ENCODE measurements at places on chromosomes 2 and 18.

DNA sequence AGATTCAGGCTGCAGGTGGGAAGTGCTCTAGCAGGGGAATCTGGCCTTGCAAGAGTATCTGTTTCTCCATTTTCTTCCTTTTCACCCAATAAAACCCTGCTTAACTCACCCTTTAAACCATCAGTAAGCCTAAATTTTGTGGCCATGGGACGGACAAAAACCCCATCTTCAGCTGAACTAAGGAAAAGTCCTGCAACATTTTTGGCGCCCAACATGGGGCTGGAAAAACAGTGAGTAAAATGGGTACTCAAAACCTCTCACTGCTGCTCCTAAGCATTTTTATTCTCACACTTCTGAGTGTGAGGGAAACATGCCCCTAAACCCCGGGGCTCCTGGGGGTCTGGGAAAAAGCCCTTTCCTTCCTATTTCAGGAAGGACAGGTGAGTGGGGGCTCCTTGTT is 414.3 kb downstream of the ZNF804A start:
- DNase-seq = no peak

DNA sequence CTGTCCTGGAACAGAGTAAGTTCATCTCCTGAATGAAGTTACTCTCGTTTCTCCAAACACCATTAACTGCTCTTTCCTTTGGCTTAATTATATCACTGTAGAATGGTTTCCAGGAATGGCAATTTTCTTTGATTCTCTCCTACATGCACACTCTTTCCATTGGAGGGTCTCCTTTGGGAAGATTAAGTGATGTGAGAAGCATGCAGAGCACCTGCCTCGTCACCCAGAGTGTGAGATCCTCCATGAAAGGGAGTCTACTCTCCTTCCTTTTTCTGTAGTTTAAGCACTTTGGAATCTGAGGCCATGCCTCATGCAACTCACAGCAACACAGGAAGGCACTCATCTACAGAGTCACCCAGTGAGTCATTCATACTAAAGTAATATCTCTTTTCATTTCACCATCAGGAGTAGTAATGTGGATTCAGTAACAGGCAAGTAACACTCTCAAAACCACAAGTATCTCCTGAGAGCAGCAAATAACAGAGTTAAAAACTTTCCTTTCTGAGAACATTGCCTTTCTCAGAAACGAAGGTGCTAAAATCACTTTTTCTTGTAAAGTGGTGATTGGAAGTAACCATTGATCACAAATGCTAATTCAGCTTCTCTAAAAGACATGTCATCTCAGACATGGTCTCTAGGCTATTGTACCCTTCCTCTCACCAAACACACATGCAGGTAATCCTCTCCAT is 52.8 kb upstream of the IL1RL1 start:
- no peak for DNase-seq

DNA sequence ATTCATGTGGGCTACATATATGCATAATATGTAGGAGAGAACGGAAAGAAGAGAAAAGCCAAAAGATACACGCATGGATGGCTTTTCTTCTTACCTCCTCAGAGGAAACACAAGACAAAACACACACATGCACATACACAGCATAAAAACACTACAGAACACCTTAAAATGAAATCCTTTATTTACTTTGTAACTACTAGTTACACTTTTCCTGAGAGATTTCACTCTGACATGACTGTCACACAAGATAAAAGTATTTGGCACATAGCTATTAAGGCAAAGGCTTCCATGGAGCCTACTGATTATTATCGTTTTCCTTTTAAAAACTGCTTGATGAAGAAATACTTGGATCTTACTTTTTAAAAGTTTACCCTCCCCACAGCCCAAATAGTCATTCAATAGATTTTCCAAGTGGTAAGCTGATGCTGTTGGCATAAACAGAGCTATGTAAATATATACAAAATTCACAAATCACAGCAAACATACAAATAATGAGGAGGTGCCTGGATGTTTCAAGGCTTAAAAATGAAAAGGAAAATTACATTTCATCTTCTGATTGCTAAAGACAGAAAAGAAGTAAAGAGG is 8.6 kb downstream of the ZEB2 start:
- no peak for DNase-seq

GRCh38 chr2:36203366-36203765 is 152.2 kb upstream of the CRIM1 start:
- no peak for DNase-seq

GRCh38 chr2:219908538-219908937 is 281.1 kb downstream of the SLC4A3 start:
- no peak for DNase-seq

GRCh38 chr2:100822587-100823248 is 2.8 kb downstream of the NPAS2 start:
- no peak for DNase-seq

DNA sequence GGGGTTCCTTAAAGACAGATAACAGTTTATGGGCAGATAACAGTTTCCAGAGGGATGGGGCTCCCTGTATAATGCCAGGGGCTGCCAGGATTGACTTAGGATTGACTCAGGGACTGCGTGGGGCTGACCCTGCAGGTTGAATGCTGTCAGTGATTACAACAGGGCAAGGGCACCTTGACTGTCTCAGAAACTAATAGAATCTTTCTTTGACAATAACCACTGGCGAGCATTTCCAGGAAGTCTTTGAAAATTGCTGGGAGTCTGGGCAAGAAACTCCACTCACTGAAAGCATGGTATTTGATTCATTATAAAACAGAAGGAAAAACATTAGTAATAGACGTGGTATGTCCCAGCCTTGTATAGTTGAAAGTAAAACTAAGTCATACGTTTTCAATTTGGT is 101.0 kb downstream of the GPD2 start:
- DNase-seq = no peak

- DNase-seq = no peak
These were observed 47.0 kb downstream of the CYP27C1 start for GRCh38 chr2:127173057-127173456.

- DNase-seq = no peak
These were observed 146.0 kb downstream of the NRXN1 start for GRCh38 chr2:50885948-50886347.

- DNase-seq = no peak
These were observed 40.2 kb downstream of the SEMA4F start for GRCh38 chr2:74694281-74694680.

- DNase-seq = no peak
These were observed 27.7 kb downstream of the KLHL29 start for GRCh38 chr2:23412556-23413155.

- no peak for DNase-seq
These were observed 161.6 kb downstream of the BCL11A start for GRCh38 chr2:60391649-60392375.

DNA sequence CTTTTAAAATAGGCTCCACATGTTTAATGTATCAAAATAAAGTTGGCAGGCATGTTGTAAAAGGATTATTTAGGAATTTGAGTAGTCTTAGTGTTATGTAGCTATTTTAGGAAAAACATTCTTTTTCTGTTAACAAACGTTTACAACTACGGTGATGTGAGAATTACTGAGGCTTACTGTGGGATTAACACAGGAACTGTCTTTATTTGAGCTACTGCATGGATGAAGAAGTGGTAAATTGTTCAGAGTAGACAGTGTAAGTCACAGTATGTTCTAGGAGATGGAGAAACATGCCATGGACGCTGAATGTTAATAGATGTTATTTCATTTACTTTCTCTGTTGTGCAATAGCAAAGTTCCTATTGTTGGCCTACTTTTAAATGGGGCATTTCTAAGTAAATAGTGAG is 1.6 kb downstream of the PPM1B start:
- DNase-seq = no peak

DNA sequence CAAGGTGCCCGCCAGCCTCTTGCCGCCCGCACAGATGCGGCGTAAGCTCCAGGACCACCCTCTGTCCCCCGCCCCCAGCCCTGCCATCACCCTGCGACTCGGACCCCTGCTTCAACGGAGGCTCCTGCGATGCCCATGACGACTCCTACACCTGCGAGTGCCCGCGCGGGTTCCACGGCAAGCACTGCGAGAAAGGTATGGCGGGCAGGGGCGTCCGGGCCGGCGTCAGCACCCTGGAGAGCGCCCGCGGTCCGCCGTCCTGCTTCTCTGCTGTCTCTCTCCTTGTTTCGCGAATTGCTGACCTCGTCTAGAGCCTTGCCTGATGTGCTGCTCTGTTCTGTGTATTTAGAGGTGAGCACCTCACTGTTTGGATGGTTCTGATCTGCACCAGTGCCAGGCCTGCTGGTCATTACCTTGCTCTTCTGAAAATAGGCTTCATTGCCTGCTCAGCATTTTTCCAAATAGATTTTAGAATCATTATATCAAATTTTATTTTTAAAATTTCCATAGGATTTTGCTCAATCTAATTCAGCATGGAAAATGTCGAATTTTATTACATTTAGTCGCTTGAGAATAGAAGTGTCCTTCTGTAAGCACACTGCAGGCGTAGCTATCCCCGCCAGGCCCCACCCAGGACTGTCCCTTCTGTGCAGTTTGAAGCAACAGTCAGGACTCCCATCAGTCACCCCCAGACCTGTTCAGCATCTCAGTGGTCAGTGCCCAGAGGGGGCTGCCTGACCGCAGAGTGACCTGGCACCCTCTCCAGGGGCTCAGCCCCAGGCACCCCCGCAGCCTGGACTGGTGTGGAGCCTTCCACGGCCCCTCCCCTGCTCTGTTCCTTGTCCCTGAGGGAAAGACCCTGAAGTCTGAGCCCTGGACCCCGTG is 51.6 kb downstream of the SNED1 start:
- no peak for DNase-seq

DNA sequence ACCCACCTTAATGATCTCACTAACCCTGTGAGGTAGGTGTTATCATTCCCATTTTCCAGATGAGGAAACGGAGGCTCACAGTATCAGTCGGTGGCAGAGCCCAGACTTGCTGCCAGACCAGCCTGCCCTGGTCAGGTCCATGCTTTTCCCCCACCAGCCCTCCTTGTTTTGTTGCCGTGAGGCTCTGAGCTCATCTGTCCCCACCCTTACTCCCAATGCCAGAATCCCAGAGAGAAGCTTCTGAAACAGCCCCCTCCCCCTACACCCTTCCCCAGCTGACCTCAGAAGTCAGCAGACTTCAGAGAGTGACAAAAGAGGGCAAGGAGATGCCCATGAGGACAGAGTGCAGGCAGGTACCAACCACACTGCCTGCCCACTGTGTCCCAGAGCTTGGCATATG is 20.8 kb upstream of the TNS1 start:
- no peak for DNase-seq

- no peak for DNase-seq
These were observed 138.8 kb upstream of the COPS8 start for GRCh38 chr2:236946871-236947270.

DNA sequence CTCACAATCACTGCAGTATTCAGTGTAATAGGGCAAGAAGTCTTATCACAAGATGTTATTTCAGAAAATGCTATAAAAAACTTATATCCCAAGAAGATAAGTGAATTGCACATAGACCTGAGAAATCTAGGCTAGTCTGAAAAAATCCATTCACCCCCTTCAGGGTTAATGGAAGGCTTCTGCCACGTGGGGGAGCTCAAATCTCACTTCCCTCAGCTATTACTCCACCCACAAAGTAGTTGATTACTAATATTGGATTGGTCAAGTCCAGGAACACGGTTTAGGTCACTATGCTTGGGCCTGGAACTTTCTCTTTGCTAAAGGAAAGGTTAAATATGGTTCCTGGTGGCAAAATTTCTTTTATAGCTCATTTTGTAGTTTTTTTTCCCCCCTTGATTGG is 51.2 kb upstream of the ADAM23 start:
- DNase-seq = no peak

DNA sequence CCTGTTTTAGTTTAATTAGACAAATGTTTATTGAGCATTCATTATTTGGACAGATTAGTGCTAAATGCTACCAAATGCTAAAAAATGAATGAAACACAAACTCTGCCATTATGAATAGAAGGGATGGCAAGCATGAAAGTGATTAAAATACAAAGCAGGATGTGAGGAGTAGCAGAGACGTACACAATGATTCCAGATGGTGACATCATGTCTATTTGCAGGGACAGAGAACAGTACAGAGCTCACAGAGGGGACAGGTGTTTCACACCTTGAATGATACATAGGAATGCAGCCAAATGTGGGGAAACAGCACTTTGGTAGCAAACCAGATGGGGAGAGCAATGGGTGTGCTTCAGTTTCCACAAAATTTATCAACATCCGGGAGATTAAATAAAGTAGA is 76.3 kb downstream of the CD226 start:
- no peak for DNase-seq

GRCh38 chr2:65367524-65367923 is 64.9 kb downstream of the SPRED2 start:
- DNase-seq = no peak

GRCh38 chr2:96225016-96225533 is 16.4 kb upstream of the STARD7 start:
- no peak for DNase-seq

DNA sequence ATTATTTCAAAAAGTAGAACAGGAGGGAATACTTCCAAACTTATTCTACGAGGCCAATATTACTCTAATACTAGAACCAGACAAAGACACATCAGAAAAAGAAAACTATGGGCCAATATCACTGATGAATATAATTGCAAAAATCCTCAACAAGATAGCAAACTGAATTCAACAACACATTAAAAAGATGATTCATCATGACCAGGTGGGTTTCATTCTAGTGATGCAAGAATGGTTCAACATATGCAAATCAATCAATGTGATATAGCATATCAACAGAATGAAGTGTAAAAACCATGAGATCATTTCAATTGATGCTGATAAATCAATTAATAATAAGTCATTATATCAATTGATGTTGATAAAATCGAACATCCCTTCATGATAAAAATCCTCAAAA is 22.4 kb upstream of the EML6 start:
- DNase-seq = no peak

DNA sequence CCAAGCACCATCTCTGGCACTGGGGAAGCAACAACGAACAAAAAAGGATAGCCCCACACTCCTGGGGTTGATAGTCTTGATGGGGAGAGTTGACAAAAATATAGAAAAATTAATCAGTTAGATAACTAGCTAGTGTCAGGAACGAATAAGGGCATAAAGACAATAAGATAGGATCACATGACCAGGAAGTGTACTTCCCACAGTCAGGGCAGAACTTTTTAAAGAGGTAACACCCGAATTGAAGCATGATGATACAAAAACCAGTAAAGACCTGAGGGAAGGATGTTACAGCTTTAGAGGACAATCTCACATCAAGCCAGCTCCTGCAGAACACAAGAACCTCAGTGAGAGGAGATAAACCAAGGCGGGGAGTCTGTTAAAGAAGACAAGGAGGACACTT is 295.4 kb upstream of the CRIM1 start:
- DNase-seq = no peak

- DNase-seq = no peak
These were observed 63.3 kb downstream of the XRCC5 start for GRCh38 chr2:216172493-216172892.

- no peak for DNase-seq
These were observed 289.5 kb downstream of the SLC4A3 start for GRCh38 chr2:219916726-219917440.

- DNase-seq = no peak
These were observed 9.0 kb downstream of the CNNM3 start for GRCh38 chr2:96825057-96825456.

DNA sequence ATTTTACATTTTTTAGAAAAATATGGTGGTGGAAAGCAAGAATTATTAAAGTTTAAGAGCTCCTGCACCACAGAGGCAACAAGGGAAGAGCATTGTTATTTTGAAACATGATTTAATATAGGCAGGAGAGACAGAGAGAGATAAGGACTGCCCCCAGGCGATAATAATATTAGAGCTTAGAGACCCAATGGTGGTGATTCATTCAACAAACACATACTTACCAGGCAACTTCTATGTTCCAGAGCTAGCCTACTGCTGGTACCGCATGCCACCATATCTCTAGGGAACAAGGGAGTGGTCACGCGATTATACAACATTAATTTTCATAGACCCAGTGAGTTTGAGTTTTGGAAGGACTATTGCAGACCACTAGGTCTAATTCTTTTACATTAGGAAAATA is 327.8 kb upstream of the SOX11 start:
- DNase-seq = no peak
